ENCODE measurements at places on chromosomes 5 and 9.

- DNase-seq, result no peak
Observed at GRCh38 chr5:107672211-107673038, 1.7 kb upstream of the EFNA5 start.

DNA sequence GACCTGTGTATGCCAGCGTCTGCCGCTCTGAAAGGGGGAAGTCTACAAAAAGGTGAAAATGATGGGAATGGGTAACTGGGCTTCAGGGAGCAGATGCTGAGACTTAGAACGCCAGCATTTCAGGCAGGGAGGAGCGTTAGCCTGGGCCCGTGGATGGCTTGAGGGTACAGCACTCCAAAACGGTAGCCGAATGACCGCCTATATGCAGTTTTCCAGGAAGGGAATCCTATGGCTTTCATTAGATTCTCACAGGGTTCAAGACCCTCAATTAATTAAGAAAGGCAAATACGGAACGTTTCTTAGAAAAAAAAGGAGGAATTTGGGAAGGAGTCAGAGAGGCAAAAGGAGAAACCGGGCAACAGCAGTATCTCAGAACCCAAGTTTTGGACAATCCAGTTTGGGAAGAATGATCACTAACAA is 639 bp downstream of the AMACR start:
- no peak for DNase-seq

GRCh38 chr5:102048940-102049339 is 247.1 kb downstream of the SLCO4C1 start:
- DNase-seq, result no peak

DNA sequence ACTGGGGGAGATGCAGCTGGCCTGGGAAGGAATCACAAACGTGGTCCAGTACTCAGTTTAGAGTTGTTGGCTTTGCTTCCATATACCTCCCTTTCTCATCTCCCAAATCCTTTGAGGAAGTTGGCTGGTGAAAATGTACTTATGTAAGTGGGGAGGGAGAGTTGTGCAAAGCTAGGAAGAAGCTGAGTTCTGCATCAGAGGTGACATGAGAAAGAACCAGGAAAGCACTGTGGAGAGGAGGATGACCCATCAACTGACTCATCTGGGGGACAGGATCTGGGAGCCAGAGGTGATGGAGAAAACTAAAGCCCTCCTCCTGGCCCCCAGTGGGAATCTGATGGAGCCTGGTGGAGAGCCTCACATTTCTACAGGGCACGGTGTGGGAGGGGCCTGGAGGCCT is 16.2 kb downstream of the KCNMB1 start:
- no peak for DNase-seq

- no peak for DNase-seq
Observed at GRCh38 chr9:104890433-104890770, 37.6 kb downstream of the ABCA1 start.

DNA sequence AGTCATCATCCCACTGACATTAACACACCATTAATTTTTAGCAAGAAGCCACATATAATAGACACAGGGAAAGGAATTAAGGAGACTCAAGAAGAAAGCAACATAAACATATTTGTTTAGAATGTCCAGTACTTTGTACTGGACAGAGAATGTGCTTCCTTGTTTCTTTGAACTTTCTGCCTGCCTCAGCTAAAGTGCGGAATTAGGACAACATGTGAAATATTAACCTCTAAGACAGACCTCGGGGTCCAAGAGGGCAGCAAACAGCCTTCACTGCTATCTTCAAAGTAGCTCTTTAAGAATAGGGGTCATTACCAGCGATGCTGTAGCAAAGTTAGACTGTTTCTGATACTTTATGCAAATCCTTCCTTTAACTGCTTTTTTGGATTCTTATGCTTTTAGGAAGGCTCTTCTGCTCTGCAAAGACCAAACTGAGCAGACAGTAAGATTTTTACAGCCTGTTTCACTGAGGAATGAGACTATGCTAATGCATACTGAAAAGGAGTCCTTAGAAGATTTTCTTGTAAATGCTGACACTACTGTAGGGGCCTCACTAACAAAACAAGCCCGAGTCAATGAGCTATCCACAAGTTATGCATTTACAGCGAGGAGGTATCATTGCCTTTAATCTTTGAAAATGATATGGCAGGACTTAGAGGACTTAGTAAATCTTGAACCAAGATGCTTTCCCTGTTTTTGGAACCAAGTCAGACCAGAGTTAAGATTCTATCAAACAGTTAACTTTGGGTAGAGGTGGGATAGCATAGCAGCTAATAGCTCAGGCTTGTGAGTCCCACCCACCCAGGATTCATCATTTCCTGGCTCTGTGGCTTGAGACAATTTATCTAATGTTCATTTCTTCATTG is 23.8 kb downstream of the DAB2 start:
- DNase-seq, result no peak

GRCh38 chr5:133392448-133392847 is 219.9 kb downstream of the FSTL4 start:
- DNase-seq, result no peak

DNA sequence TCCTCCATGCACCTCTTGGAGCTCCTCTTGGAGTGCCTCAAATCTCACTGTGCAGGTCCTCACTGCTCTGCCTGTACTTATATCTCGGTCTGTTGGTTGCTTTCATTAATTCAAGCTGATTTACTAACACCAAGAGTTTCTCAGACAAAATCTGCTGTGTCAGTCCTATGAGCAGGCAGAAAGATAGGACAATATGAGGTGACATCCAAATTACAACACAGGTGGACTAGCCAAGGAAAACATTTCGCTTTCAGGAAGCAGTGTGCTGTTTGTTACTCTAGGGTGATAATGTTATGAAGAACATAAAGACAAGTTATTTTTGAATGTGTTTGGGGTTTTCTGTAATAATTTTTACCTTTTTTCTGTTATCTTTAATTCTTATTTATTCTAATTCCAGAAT is 264.1 kb upstream of the ANKH start:
- no peak for DNase-seq

DNA sequence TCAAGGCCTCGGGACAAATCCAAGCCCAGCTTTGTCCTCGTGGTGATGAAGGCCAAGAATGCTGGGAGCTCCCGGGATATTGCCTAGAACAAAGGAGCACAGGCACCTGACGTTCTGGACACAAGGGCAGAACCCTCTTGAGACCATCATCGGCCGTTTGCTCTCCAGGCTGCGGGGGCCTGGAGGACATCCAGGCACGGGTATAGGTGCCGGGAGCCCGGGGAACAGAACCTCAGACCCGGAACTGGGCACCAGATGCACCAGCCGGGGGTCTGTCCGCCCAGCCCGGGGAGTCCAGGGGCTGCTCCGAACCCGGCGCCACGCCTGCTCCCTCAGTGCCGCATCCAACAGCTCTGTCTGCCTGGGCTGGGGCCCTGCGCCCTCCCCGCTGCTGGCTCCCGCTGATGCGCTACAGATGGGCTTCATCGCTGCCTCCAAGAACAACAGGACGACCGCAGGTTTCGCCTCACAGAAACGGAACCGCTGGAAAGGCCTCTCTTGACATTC is 88.0 kb downstream of the ADAMTS2 start:
- no peak for DNase-seq

GRCh38 chr9:103990311-103990710 is 103.8 kb upstream of the SMC2 start:
- DNase-seq, result no peak

- DNase-seq, result no peak
Observed at GRCh38 chr5:51566953-51567352, 183.7 kb downstream of the ISL1 start.

DNA sequence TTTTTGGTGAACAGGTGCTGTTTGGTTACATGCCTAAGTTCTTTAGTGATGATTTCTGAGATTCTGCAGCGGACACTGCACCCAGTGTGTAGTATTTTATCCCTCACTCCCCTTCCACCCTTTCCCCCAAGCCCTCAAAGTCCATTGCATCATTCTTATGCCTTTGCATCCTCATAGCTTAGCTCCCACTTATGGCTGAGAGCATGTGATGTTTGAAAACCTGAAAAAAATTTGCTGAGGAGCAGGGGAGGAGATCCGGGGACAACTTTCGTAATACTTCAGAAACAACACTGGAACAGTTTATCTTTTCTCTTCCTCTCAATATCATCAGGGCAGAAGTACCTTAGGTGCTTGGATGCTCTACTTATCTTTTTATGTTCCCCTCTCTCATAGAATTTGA is 226.4 kb downstream of the ADAMTS6 start:
- no peak for DNase-seq

DNA sequence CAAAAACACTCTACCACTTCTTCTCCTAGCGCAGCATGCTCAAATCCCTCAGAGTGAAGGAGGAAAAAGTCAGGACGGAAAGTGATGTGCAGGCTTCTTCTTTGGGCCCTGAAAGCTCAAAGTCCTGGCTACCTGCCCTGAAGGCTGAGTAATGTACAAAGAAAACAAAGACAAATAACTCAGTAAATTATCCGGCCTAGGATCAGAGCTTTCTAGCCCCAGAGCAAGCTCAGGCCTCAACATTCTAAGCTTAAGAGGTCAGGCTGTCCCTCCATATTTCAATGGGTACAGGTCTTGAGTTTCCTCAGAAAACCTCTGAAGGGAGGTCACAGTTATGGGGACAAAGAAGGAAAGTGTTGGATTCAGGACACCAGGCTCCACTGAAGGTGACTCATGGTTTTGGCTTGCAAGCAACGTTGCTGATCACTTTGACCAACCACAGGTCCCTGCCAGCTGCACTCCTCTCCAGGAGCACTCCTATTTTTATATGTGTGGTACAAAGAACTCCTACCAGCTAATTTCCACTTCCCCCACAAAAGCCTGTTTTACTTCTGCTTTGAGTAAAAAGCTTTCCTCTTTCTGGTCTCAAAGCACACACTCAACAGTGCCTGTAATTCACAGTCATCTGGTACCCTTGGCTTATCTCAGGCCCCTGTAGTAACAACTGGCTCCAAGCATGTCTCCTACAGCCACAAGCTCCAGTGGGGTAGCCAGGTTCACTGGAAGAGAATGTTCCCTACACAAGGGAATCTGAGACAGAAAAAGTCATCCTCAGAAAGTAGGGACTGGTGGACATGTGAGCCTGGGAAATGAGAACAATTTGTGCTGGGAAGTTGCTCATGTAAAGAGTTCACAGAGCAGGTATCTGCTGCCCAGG is 115.7 kb downstream of the UGCG start:
- no peak for DNase-seq

- DNase-seq, result peak; percentile 45
Observed at GRCh38 chr9:114611516-114612271, 603 bp downstream of the TMEM268 start.

DNA sequence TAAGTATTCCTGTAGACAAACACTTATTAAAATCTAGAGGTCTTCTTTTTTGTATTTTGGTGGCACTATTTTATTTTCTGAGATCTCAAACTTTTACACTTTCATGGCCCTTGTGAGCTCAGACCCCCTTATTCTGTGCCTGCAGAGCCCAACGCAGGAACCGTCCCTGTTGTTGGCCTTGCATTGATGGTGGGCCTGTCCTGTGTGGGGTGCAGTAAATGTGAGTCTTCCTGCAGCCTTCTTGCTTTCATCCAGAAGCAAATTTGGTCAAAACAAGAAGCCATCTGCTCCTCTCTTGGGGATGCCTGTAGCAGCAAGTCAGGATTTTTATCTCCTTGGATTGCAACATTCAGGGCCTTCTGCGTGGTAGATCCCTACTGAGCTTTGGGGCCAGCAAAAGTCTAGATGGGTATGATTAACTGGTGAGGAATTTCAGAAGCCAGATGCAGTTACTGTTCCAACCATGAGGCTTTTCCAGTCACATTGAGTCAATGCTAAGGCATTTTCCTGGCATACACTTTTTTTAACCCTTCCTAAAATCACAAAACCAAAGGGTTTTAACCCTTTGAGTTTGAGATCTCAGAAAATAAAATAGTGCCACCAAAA is 31.7 kb downstream of the BASP1 start:
- DNase-seq, result no peak

DNA sequence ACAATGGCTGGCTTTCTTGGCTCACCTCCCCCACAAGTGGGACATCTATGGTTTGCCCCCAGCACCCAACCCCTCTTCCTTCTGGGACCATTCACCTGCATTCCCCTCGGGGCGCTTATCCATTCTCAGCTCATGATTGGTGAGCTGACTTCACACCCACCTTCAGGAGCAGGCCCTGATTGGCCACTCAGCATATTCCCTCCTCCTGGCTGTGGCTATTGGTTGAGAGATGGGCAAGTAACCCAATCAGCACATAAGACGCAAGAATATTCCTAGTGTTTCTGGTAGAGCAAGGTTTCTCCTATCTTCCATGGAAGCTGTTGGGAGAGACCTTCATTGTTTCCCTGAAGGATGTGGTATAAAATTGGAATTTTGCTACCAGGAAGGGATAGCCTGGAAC is 22.7 kb upstream of the UNC5A start:
- no peak for DNase-seq

DNA sequence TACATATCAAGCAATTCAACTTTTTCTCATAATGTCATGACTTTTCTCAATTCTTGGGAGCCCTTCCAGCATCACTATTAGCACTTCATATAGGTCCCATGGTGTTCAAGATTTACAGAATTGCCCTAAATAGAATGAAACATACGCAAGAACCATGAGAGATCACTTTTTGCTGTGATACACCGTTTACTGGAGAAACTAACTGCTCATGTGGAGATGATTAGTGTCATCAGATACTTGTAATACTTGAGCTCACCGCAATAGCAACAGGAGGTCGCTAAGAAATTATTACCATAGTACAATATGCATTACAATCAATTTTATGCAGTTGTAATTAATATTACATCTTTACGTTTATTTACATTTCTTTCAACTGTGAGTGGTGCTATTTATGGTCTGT is 4.8 kb upstream of the PCSK5 start:
- no peak for DNase-seq

GRCh38 chr5:73280386-73280785 is 107.4 kb downstream of the TMEM174 start:
- no peak for DNase-seq

DNA sequence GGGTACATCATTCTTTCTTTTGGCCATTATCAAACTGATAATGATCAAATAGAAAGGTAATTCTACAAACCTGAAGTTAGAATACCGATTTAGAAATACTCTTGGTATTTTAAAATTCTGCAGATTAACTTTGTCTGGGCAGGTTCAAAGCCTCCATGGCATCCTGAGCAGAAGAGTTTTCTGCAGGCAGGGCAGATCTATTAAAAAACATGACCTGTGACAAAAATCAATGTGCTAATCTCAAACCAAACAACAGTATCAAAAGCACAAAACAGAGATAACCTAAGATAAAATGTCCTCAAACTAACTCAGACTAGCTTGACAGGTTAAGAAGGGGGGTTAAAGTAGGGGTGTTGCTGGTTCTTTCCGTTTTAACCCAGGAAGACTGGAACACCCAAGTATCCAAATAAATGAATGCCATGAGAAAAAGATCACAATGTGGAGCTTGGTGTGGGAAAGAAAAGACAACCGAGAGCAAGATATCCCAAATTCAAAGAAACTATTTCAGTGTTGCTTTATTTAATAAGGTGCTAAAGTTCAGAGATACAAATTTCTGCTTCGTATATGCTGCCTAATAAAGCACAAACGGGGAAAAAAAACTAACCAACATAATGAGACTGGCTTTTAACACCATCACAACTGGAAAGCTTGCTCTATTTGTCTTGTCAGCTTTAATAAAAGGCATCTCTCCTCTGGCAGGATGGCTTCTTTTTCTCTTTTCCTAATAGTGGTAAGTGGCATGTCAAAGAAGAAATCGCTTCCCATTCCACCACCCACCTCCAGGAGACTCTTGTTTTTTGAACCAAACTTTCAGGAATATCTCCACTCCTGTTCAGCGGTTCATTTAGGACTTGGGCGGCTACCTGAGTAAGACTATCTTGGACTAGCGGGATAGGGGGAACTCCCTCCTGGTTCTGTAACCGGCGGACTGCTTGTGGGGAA is 2.3 kb downstream of the EFNA5 start:
- no peak for DNase-seq
